ENCODE measurements at places on chromosomes 16 and 17.

- DNase-seq = peak; percentile 58
Measured at GRCh38 chr17:4565209-4566141, 5.1 kb upstream of the GGT6 start.

DNA sequence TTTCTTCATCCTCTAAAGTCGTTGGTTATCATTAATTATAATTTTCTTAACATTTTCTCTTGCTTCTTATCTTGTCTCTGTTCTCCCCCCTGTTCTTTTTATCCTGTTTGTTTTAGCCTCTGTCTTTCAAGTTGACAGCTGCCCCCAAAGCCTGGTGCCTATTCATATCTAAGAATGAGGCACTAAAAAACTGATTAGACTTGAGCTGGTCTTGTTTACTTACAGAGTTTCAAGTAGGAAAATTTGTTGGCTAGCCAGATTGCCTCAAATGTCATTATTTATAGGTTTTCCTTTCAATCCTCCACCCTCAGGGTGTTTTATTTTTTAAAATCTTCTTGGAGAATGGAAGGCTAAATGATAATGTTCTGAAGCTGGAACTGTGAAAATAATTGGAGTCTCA is 236.0 kb downstream of the UTP18 start:
- DNase-seq = no peak

- DNase-seq = peak; percentile 33
Measured at GRCh38 chr17:57284984-57285646, 28.8 kb downstream of the MSI2 start.

GRCh38 chr16:35754391-35755369 is 2295.3 kb downstream of the TP53TG3F start:
- no peak for DNase-seq

DNA sequence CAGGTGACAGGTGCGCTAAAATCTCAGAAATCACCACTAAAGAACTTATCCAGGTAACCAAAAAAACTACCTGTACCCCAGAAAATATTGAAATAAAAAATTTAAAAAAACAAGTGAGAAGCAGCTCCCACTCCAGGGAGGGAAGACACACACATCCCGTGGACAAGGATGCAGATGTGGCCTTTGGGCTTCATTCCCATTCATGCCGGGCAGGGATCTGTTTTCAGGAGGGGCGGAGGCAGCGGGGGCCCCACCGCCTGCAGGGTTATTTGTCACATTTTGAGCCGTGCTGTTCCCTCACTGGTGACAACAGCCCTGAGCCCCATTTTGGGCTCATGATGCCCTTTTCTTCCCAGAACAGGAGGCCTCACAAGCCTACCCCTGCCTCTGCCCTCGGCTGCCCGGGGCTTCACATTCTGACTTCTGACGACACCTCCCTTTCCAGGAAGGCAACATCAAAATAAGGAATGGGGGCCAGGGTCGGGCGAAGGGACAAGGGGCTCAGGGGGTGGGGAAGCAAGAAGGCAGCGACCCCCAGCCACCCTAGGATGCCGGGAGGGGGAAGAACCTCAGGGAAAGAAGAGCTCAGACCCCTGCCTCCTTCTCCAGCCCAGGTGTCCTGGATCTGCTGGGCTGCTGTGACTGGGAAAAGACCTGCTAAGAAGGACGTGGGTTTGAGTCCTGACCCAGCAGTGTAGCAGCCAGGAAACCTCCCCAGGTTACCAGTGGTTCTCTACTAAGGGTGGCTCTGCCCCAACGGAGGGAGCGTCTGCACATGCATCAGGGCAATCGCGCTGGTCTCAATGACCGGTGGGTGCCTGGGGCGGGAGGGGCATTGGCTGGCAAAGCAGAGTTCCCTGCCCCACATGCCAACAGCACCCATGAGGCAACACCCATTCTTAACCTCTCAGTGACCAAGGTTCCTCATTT is 2.3 kb upstream of the CD79B start:
- DNase-seq = no peak

- no peak for DNase-seq
Measured at GRCh38 chr17:43517615-43518386, 28.3 kb downstream of the ETV4 start.

GRCh38 chr16:11914210-11915113 is 1.3 kb downstream of the GSPT1 start:
- no peak for DNase-seq

- no peak for DNase-seq
Measured at GRCh38 chr16:22358000-22358399, 16.4 kb downstream of the CDR2 start.

DNA sequence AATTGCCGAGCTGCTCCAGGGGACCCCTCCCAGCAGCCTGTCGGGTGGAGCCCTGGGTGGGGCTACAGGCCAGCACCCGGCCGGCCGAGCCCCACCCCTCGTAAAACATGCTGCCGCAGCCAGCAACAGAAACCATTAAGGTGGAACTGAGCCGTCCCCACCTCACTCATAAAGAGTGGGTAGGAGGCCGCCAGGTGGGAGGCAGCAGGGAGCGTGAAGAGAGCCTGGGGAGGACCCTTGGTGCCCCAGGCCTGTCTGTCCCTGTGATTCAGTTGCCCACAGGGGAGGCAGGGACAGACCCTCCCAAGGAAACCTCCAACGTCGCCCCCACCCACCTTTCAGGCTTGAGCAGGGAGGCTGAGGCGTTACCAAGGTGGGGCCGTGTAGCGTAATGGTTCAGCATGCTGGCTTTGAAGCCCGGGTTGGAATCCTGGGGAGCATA is 8.4 kb downstream of the FOXN1 start:
- DNase-seq = no peak

DNA sequence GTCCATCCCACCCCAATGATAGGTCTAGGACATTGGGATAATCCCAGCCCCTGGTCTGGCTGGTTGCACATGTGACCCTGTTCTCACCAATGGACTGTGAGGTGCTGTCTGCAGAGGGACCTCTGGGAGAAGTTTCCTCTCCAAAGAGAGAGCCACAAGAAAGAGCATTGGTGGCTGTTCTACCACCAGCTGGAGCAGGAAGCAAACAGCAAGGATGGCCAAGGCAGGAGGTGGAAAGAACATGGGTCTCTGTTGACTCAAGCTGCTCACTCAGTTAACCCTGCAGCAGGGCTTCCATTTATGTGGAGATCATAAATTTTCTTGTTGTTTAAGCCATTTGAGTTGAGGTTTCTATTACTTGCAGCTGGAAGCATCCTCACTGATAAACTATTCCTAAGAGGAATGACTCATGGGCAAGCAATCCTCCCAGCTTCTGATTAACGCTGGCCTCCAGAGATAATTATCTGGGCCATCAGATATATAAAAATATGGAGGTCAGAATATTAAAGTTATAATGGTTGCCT is 52.6 kb downstream of the CYB5B start:
- no peak for DNase-seq

DNA sequence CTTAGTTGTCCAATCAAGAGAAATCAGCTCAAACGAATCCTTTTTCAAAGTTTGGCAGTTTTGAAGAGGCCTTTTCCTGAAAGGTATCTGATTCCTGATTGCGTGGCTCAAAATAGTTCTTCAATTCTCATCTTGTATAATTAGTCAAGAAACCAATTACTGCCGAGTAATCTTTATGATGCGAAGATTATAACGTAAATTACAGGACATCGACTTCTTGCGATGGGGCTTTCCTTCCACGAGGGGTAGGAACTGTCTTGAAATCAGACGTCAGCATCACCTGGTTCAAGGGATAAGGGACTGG is 644 bp upstream of the ARL2BP start:
- DNase-seq = no peak

DNA sequence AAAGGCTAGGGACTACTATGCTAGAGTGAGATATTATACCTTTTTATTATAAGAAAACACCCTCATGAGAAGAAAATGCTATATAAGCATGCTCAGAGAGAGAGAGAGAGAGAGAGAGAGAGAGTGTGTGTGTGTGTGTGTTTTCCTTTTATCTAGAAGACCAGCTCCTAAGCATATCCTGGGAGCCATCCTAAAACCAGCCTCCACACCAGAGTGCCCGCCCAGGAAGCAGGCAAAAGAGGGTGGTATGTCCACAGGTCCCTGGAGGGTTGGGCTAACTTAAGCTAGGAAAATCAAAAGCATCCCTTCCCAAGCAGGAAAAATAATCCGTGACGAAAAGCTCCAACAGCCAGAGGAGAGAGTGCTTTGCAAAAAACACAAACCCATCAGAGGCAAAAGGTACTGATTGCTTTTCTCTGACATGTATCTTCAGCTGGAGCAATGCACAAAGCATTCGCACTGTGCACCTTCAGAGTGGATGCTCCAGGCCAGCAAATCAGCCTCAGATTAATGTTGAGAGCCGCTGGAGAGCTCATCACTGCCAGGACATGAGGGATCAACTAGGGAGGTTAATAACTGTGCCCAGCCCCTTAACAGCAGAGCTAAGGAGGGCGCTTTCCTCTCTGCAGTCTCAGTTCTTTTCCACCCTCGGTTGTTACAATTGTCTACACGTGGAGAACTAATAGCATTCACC is 125.1 kb downstream of the SLC39A11 start:
- no peak for DNase-seq

DNA sequence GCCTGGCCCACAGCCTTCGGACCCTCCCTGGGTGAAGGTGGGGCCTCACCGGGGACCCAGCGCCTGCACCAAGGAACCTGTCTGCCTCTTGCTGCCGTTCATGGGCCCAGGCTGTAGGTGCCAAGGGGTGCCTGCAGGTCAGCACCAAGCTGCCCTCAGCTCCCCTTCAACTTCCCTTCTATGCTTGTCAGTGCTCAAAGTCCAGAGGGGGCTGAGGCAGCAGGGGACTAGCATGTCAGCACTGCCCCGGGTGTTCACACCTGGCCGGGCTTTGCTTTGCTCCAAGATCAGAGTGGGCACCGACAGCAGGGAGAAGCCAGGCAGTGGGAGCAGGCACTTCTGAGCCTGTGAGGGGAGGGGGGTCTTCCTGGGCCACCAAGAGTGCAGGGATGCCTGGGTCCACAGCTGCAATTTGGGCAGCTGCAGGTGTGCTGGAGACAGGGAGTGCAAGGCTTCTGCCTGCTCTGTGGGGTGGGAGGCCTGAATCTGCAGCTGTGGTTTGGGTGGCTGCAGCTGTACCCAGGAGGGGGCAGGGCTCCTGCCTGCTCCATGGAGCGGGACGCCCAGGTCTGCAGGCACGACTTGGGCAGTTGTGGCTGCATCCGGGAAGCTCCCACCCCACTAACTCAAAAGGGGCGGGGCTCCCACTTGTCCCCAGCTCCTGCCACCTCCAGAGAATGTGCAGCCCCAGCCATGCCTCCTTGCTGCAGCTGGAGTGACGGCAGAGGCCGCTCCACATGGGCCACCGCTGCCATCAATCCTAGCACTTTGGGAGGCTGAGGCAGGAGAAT is 27.6 kb upstream of the PRM1 start:
- DNase-seq = no peak

All from activated naive CD4-positive, alpha-beta T cell treated with anti-CD3 and anti-CD28 coated beads, Interleukin-2, amount 50 U/mL, for 72 hours (primary cell).